Chondrocyte (in vitro differentiated cells): ENCODE measurements at places on chromosomes 12 and 14. TPM values are rescaled to one million over a fixed set of nuclear protein-coding genes. Genes with fewer than 3 reads are reported as not detected.

DNA sequence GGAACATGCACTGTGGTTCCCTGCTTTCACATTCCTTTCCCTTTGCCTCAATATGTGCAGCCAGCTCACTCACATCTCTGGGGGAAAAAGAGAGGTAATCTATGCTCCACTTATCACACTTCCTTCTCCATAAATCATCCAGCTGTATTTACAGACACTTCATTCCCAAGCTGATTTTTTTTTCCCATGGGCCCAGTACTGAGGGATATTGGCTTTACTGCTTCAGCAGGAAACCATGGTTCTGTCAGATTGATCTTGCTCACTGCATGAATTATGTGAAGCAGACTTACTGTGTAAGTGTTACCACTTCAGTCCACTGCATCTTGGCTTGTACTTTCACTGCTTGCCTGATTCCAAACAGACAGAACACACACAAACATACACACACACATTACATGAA, 555.6 kb downstream of the CCER1 start:
- H3K36me3 ChIP-seq, result peaks cover 3% of the 10 kb centered on the region
- DNase-seq, result no peak
- no peak overlapping the region for H3K4me3 ChIP-seq
- no peak overlapping the region for H3K27ac ChIP-seq
- H3K27me3 ChIP-seq, result no peaks in the 10 kb centered on the region

- no peaks in the 10 kb centered on the region for H3K27me3 ChIP-seq
- H3K4me1 ChIP-seq, result peaks cover 13% of the 10 kb centered on the region
- peaks cover 1% of the 10 kb centered on the region for H3K36me3 ChIP-seq
- DNase-seq, result no peak
- H3K4me3 ChIP-seq, result no peak overlapping the region
These were observed 404.4 kb downstream of the SLC6A15 start for GRCh38 chr12:84507956-84508850.

GRCh38 chr14:92846162-92846897, 52.2 kb downstream of the GOLGA5 start:
- no peak for DNase-seq
- H3K4me1 ChIP-seq, result no peaks in the 10 kb centered on the region
- no peaks in the 10 kb centered on the region for H3K27me3 ChIP-seq

- peak overlapping the region; percentile 7 for H3K4me3 ChIP-seq
- no peaks in the 10 kb centered on the region for H3K27me3 ChIP-seq
- H3K36me3 ChIP-seq, result peaks cover 14% of the 10 kb centered on the region
- H3K27ac ChIP-seq, result peak overlapping the region; percentile 5
- peaks cover 70% of the 10 kb centered on the region for H3K4me1 ChIP-seq
These were observed 3.6 kb downstream of the SCAF11 start for GRCh38 chr12:45986641-45987339.

- H3K36me3 ChIP-seq, result no peaks in the 10 kb centered on the region
- no peak overlapping the region for H3K4me3 ChIP-seq
- H3K27ac ChIP-seq, result no peak overlapping the region
These were observed 9.8 kb downstream of the FAM222A start for GRCh38 chr12:109723311-109723881.

MYBPC1 gene
- not detected in 3 replicates for total RNA-seq

DNA sequence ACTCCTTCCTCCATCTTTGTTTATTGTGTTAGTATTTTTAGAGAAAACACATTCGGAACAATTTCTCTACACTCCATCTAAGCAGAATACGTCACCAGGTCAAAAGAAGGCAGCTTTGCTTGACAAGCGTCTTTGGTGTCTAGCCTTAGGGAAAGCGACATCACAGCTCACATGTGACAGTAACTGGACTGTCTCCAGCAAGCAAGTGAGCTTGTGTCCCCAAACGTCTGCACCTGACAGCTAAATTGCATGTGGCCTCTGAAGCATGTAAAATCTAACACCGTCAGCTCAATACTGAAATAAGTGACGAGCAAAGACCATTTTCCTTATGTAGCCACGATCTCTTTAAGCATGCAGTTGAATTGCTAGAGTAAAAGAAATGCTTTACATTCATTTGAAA, 509.8 kb downstream of the GLT1D1 start:
- no peaks in the 10 kb centered on the region for H3K36me3 ChIP-seq
- DNase-seq, result no peak
- H3K27ac ChIP-seq, result no peak overlapping the region

SPX gene
- 2.1 to 4.4 TPM (median 2.6 TPM) in 3 replicates for total RNA-seq

CACNA2D4 gene
- total RNA-seq, result 0.30 to 0.92 TPM in 2 of 3 replicates, not detected in the other

GRCh38 chr12:124646385-124647230, 79.2 kb upstream of the NCOR2 start:
- peaks cover 8% of the 10 kb centered on the region for H3K4me1 ChIP-seq
- H3K27me3 ChIP-seq, result no peaks in the 10 kb centered on the region
- no peaks in the 10 kb centered on the region for H3K36me3 ChIP-seq

STXBP6 gene
- total RNA-seq, result 1.7 to 11.5 TPM (median 1.8 TPM) in 3 replicates

GRCh38 chr14:53601409-53601808, 355.2 kb downstream of the BMP4 start:
- H3K27ac ChIP-seq, result no peak overlapping the region
- no peak for DNase-seq
- no peak overlapping the region for H3K4me3 ChIP-seq
- peaks cover 13% of the 10 kb centered on the region for H3K4me1 ChIP-seq
- H3K36me3 ChIP-seq, result peaks cover 2% of the 10 kb centered on the region

TMEM253 gene
- total RNA-seq, result 1.1 to 1.6 TPM (median 1.2 TPM) in 3 replicates

ENDOU gene
- not detected in 3 replicates for total RNA-seq

GRCh38 chr14:78697341-78697740, 527.2 kb downstream of the NRXN3 start:
- H3K4me3 ChIP-seq, result no peak overlapping the region
- H3K4me1 ChIP-seq, result no peaks in the 10 kb centered on the region
- H3K36me3 ChIP-seq, result no peaks in the 10 kb centered on the region
- no peak for DNase-seq
- H3K27me3 ChIP-seq, result peaks cover 19% of the 10 kb centered on the region

SLC2A14 gene
- total RNA-seq, result 0.60 to 2.3 TPM (median 1.8 TPM) in 3 replicates

DPPA3 gene
- total RNA-seq, result not detected in 3 replicates

- H3K36me3 ChIP-seq, result no peaks in the 10 kb centered on the region
- peaks cover 8% of the 10 kb centered on the region for H3K27me3 ChIP-seq
- H3K4me1 ChIP-seq, result peaks cover 5% of the 10 kb centered on the region
- H3K27ac ChIP-seq, result no peak overlapping the region
- H3K4me3 ChIP-seq, result no peak overlapping the region
- no peak for DNase-seq
These were observed 90.9 kb upstream of the CCDC196 start for GRCh38 chr14:66395300-66395699.

EGLN3 gene
- 2.8 TPM in 2 of 3 replicates, not detected in the other for total RNA-seq

KLHL33 gene
- total RNA-seq, result not detected in 3 replicates

SYNDIG1L gene
- total RNA-seq, result not detected in 3 replicates

- H3K36me3 ChIP-seq, result no peaks in the 10 kb centered on the region
- H3K4me3 ChIP-seq, result no peak overlapping the region
- DNase-seq, result no peak
- no peaks in the 10 kb centered on the region for H3K4me1 ChIP-seq
- H3K27ac ChIP-seq, result no peak overlapping the region
These were observed 448.7 kb downstream of the SLC6A15 start for GRCh38 chr12:84463741-84464495.

DNA sequence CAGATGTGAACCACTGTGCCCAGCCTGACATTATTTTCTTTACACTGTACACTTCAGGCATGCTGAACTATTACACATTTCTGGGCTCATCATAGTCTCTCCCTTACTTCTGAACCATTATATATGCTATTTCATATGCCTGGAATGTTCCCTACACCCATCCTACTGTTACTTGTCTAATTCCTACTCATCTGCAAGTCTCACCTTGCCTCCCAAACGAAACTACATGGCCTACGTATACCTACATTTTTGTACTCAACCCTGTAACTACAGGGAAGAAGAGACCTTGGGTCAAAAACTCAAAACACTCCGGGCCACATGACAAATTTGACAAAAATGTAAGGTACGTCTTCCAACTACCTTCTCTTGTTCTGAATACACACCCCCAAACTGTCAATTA, 9.5 kb upstream of the EEA1 start:
- H3K27me3 ChIP-seq, result no peaks in the 10 kb centered on the region
- no peak for DNase-seq
- no peaks in the 10 kb centered on the region for H3K36me3 ChIP-seq
- peaks cover 9% of the 10 kb centered on the region for H3K4me1 ChIP-seq

HOXC6 gene
- total RNA-seq, result not detected in 3 replicates

- H3K36me3 ChIP-seq, result no peaks in the 10 kb centered on the region
- no peak overlapping the region for H3K27ac ChIP-seq
- H3K4me1 ChIP-seq, result peaks cover 5% of the 10 kb centered on the region
- no peak overlapping the region for H3K4me3 ChIP-seq
- H3K27me3 ChIP-seq, result peaks cover 10% of the 10 kb centered on the region
- DNase-seq, result no peak
These were observed 35.1 kb downstream of the MYL2 start for GRCh38 chr12:110885152-110885840.

TAS2R8 gene
- not detected in 3 replicates for total RNA-seq

TMEM119 gene
- total RNA-seq, result 46.7 to 122 TPM (median 48.3 TPM) in 3 replicates

- H3K36me3 ChIP-seq, result no peaks in the 10 kb centered on the region
- no peak overlapping the region for H3K27ac ChIP-seq
- H3K4me3 ChIP-seq, result no peak overlapping the region
These were observed 10.9 kb upstream of the ABCD4 start for GRCh38 chr14:74313601-74314000.

TIGAR gene
- total RNA-seq, result 27.1 to 30.1 TPM (median 28.8 TPM) in 3 replicates

- H3K4me3 ChIP-seq, result no peak overlapping the region
- no peak for DNase-seq
- no peak overlapping the region for H3K27ac ChIP-seq
- no peaks in the 10 kb centered on the region for H3K27me3 ChIP-seq
These were observed 68.9 kb downstream of the RASSF8 start for GRCh38 chr12:26027401-26027800.

GRCh38 chr12:101498252-101498651, 23.1 kb downstream of the SPIC start:
- H3K4me3 ChIP-seq, result no peak overlapping the region
- H3K27me3 ChIP-seq, result peaks cover 5% of the 10 kb centered on the region
- H3K4me1 ChIP-seq, result no peaks in the 10 kb centered on the region
- no peak for DNase-seq
- no peak overlapping the region for H3K27ac ChIP-seq
- no peaks in the 10 kb centered on the region for H3K36me3 ChIP-seq

DNA sequence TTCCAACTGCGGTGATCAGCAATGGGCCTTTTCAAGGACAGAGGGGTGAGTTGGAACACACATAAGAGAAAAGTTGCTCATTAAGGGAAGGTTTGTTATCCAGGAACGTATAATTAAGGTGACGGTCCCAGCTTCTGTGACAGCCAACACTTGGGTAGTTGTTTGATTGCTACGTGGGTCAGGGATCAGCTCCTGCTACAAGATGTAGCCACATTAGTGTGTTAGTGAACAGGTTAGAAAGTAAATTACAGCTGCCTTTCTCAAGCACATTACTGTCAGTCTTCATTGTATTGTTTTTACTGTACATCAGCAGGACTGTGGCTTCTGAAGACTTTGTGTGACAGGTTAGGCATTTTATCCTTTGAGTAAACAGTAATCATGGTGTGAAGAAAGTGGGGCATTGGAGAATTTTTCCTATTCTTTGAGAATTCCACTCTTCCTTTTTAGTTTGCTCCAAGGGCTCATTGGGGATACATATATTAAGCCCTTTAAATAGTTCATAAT, 230.5 kb downstream of the EGLN3 start:
- no peaks in the 10 kb centered on the region for H3K27me3 ChIP-seq
- H3K4me1 ChIP-seq, result peaks cover 5% of the 10 kb centered on the region
- no peak for DNase-seq
- H3K27ac ChIP-seq, result no peak overlapping the region
- no peaks in the 10 kb centered on the region for H3K36me3 ChIP-seq

DNA sequence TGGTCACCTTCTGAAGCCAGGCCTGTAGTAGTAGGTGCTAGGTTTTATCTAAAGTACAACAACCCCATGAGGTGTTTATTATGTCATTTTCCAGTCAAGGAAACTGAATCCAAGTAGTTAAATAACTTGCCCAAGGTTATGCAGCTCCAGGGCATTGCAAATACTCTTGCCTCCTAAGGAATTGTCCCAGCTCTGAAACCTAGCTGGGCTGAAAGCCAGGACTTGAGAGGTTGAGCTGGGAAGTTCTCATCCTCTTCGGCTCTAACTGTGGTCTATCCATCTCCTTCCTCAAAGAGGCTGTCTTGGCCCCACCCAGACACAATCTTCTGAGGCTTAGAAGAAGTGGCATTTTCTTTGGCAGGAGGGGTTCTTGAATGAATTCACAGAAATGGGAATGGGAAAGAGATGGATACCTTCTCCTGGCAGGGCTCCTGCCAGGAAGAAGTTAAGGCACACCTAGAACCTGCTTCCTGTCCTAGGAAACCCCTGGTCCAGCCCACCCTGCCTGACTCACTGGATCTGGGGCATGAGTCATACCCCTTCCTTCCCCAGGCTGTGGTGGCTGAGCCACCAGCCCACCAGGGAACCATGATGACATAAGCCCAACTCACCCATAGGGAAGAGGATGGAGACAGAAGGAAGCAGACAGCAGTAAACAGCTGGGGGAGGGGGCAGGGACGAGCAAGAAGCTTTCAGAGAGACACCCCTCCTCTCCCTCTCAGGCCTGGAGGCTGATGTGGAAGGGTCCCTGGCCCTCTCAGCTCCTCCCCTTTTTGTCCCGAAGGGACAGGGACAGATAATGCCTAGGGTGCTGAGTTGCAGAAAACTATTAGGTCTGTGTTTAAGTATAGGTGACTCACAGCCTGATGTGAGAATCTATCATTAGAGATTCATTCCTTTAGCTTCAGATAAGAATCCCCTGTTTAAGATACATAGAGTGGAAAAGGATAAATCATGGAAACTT, 2.1 kb upstream of the PLEK2 start:
- H3K4me1 ChIP-seq, result peaks cover 8% of the 10 kb centered on the region
- peak overlapping the region; percentile 12 for H3K27ac ChIP-seq
- DNase-seq, result no peak
- H3K27me3 ChIP-seq, result no peaks in the 10 kb centered on the region
- H3K36me3 ChIP-seq, result no peaks in the 10 kb centered on the region

- no peaks in the 10 kb centered on the region for H3K36me3 ChIP-seq
- peaks cover 29% of the 10 kb centered on the region for H3K27me3 ChIP-seq
- H3K4me1 ChIP-seq, result peaks cover 6% of the 10 kb centered on the region
- no peak overlapping the region for H3K4me3 ChIP-seq
These were observed 42.0 kb downstream of the IQSEC3 start for GRCh38 chr12:108594-108993.

GRCh38 chr14:92926931-92927330, 4.0 kb downstream of the CHGA start:
- peaks cover 33% of the 10 kb centered on the region for H3K27me3 ChIP-seq
- no peaks in the 10 kb centered on the region for H3K4me1 ChIP-seq
- no peak overlapping the region for H3K4me3 ChIP-seq
- H3K27ac ChIP-seq, result no peak overlapping the region
- no peak for DNase-seq
- no peaks in the 10 kb centered on the region for H3K36me3 ChIP-seq

- no peak for DNase-seq
- H3K4me1 ChIP-seq, result no peaks in the 10 kb centered on the region
- H3K27me3 ChIP-seq, result peaks cover 3% of the 10 kb centered on the region
- no peak overlapping the region for H3K27ac ChIP-seq
- H3K36me3 ChIP-seq, result no peaks in the 10 kb centered on the region
These were observed 374.8 kb downstream of the RMST start for GRCh38 chr12:97837401-97837800.

GRCh38 chr14:100586153-100586402, 1.1 kb downstream of the BEGAIN start:
- no peak overlapping the region for H3K27ac ChIP-seq
- H3K4me3 ChIP-seq, result peak overlapping the region; percentile 59
- H3K36me3 ChIP-seq, result no peaks in the 10 kb centered on the region
- H3K4me1 ChIP-seq, result peaks cover 11% of the 10 kb centered on the region
- peaks cover 1% of the 10 kb centered on the region for H3K27me3 ChIP-seq
